Erythroblast (primary cell): ENCODE measurements at places on chromosomes 7 and 10.

- DNase-seq: peak; percentile 21
These were observed 161.1 kb downstream of the CRPPA start for GRCh38 chr7:16260236-16260728.

DNA sequence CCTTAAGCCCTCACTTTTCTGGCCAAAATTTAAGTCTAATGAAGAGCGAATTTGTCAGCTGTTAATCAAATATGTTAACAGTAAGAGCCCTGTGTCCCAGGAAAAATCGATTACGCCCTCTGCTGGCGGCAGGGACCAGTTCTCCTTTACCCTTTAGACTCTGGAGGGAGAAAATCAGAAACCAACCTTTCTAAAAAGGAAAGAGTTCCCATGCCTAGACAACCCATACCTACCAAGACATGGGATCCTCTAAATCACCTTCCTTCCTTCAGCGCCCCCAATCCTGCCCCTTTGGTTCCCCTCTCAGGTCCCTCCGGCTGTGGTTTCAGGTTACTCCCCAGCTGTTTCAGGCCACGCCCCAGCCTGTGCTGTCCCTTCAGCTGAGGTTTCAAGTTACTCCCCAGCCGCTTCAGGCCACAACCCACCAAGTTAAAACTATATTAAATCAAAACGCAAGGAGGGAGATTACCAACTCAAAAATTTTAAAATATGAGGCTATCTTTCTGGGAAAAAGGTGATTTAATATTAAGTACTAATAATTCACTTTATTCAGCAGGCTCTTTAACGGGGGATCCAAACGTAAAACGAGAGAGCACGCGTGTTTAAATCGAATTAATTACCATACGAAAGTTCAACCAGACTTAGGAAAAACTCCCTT lies 1.4 kb upstream of the AKR1B15 start:
- DNase-seq: peak; percentile 55

DNA sequence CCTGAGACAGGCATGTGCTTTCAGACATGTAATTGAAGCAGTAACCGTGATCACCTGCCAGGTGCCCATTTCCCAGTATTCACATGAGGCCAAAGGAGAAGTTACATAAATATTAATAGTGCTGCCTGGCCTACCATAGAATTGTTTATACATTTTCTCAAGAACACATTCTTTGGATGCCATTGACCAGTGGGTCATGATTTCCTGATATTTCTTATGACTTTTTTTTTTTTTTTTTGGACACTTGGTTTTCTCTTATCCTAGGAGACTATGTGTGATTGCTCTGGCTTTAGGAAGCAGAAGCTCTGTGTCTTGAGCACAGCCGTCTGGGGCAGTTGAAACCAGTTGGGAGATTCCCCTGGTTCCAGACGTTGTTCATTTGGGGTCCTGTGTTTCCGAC lies 143.9 kb upstream of the NPS start:
- no peak for DNase-seq

GRCh38 chr7:7156663-7157062 lies 25.7 kb upstream of the C1GALT1 start:
- DNase-seq: no peak
